Mammary epithelial cell (primary cell): ENCODE measurements at places on chromosomes 5 and 9.

DNA sequence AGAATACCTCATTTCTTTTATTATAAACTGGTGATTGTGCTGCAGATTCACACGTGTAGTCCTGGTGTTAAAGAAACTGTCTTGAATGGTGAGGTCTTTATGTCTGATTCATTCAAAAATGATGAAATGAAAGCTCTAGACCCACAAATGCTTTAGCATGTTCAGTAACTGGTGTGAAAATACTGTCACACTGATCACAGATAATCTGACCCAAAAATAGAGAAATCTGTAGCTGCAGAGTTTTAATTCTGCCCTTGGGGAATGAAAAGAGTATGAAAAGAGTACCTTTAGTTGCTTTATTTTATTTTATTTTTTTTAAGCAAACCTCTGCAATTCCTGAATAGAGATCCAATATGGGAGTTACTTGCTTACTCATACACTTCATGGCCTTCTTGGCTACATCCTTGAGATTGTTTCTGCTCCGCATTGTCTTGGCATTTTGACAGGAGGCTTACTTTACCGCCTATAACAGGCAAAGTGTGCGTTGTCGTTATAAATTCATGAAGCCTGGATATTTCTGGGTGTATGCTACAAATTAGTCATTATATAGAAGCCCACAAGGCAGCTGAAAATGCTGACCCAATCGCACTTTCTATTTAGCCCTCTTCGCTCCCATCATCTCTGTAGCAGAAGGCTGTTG, 2.7 kb downstream of the RGMB start:
- peak; percentile 30 for DNase-seq

GRCh38 chr9:97046228-97046627, 7.3 kb upstream of the CTSV start:
- DNase-seq: peak; percentile 99

DNA sequence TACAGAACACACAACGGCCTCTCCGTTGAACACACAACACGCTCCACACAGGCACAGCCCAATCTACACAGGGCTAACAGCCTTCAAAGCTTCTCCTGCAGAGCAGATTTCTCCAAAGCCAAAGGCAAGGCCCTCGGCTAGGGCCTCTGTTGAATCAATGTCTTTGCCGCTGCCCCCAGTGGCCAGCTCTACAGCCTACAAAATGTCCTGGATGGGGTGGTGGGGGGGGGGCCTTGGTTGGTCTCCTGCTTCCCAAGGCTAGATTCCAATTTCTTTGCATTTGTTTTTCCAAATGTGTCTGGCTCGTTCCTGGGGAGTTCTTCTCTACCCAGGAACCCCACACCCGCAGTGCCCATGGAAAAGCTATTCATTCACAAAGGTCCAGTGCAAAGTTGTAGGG, 167.2 kb downstream of the PAX5 start:
- DNase-seq: no peak

DNA sequence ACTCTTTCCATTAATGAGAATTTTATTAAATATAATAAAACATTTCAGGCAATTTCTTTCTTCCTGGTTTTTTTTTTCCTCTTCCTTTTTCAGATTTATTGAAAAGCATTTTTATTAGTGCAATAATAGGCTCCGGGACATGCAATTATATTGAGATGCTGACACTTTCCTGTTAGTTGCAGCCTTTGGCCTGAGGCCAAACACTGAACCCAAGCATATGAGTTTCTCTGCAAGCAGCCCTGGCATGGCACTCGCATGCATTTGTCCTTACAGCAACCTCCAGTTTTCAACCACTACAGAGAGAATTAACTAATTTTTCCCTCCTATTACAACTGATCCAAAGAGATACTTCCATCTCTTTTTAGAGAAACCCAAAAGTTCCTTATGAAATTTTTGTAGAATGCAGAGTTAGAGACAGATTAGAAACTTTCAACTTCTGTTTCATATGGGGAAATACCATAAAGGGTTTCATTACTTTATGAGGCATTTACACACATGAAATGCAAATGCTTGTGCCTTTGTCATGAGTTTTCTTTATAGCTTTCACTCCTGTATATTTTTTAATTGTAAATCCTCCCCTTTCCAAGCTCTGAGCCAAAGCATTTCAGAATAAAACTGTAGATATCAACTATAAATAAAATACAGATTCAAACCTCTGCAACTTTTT, 183.0 kb downstream of the CETN3 start:
- DNase-seq: no peak

GRCh38 chr5:167305591-167306213, 985.7 kb upstream of the WWC1 start:
- no peak for DNase-seq

GRCh38 chr5:132272311-132273210, 15.1 kb downstream of the PDLIM4 start:
- DNase-seq: no peak

DNA sequence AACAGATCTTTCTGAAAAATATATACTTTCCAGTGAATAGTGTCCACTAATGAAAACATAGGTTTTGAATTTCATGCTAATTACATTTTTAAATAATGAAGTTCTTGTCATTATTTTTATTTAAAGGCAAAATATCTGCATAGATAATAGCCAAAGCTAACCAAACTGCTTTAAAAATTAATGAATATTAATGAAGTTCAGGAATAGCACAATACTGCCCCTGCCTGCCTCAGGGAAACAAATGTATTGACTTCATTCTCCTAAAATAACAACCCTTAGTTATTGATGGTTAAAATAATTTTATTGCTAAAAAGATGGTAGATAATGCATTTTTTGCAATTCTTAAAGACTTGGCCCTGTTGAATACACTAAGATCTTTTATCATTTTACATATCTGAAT, 103.6 kb upstream of the SSBP2 start:
- DNase-seq: no peak

GRCh38 chr5:107294669-107295068, 376.1 kb downstream of the EFNA5 start:
- DNase-seq: no peak

DNA sequence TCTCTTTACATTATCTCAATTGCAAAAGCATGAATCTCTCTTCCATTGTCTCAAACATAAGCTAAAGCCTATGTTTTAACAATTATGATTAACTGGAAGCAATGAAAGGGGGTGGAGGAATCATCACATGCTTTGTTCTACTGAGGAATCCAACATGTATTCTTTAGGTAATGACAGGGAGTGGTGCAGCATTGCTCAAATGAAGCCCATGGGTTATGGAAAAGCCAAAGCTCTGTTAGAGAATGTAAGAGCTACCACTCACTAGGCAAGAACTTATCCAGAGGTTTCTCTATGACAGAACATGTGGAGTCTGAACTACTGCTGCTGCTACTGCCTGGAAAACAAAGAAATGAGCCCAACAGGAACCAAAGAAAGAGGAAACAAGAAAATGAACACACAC, 28.7 kb downstream of the KIF3A start:
- DNase-seq: no peak

GRCh38 chr5:102718819-102719218, 36.3 kb upstream of the PAM start:
- DNase-seq: peak; percentile 78

DNA sequence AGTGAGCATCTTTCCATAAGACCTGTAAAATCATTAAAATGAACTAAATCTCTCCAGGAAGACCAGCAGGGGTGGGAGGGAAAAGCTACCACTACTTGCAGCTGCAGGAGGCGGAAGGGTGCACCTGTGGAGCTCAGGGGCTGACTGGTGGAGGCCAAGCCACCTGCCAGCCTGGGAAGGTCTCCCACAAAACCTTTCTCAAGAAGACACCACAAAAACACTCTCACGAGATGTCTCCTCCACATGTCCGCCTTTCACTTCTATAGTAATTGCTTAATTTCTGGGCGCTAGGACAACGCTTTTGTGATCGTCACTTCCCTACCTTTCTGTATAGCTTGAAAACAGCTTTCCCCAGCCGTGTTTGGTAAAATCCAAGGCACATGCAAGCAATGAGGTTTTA, 114.4 kb downstream of the ROR2 start:
- no peak for DNase-seq

DNA sequence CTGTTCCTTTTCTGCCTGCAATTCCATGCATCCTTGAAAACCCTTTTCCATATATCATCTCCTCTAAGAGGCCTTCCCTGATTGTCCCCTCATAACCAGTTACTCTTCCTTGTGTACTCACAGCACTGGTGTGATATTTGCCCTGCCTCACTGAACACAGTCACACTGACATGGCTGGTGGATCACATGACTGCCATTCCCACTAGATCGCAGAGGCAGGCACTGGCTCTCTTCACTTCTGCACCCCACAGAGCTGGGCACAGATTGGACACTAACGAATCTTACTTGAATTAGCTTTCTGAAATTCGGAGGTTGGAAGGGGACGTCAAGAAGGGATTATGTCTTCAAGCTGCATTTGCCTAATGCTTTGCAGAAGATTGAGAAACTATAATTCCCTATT, 208.0 kb downstream of the PAPPA start:
- no peak for DNase-seq

- DNase-seq: peak; percentile 15
These were observed 38.3 kb downstream of the SLC1A3 start for GRCh38 chr5:36644727-36645126.

DNA sequence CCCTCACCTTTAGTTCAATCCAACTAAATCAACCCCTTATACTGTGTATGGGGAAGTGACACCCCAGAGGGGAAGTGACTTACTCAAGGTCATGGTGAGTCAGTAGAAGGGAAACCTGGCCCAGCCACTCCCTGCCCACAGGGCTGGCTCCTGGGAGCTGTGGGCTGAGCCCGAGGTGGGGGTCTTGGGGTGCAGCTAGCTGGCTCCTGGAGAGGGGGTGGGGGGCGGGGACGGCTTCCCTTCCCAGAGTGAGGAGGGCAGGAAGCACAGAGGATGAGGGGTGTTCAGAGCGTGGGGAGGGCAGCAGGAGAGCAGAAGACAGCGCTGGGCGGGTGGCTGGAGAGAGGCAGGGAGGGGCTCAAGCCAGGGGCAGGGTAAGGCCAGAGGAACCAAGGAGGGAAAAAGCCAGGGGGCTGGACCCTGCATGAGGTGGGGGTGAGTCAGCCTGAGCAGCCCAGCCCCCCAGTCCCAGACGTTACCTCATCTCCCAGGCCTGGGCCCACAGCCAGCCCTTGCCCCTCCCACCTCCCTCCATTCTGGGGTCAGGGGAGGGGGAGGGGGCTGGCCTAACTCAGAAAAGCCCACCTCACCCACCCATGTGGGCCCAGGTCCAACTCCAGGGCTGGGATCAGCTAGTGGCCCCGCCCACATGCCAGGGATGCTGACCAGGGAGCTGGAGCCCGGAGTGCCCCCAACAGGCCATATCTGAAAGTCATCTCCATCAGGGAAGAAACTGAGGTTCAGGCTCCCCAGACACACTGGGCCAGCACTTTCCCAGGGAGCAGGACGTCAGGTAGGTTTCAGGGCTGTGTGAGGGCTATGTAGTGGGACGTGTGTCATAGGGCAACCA, 2.8 kb downstream of the PDLIM7 start:
- DNase-seq: peak; percentile 89

- peak; percentile 74 for DNase-seq
These were observed 53.9 kb upstream of the RORB start for GRCh38 chr9:74443036-74443750.

DNA sequence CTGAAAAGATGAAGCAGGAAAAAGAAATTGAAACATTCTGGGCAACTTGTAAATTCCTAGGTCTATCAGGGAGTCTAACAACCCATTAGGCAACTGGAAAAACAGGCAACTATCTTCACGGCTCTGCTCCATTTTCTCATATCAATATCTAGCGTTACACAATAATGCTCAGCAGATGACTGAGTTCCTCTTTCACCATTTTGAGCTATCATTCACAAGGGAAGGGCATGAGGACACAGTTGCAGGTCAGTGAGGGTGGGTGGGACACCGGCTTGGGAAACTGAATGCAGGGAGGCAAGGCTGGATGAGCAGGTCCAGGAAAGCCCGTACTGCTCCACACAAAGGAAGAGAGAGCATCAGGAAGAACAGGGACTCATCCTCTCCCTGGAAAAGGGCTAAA, 67.0 kb downstream of the FRMD3 start:
- DNase-seq: no peak

DNA sequence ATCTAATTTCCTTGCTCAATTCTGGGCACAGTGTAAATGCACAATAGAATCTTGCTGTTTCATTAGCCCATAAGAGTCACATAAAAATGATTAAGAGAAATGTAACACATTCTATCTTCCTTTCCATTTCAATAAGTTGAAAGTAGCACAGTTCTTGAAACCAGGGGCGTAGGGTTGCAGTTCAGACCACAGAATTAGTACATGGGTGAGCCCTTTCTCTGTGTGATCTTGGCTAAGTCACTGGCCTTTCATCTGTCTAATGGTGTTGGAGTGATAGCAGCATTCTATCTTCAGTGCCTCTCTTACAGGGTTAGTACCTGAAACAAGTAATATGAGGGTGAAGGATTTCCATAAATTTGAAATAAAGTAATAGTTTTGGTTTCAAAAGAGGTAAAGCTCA, 445.3 kb upstream of the ZNF462 start:
- no peak for DNase-seq

- peak; percentile 77 for DNase-seq
These were observed 813 bp downstream of the HNRNPK start for GRCh38 chr9:83978992-83979811.

DNA sequence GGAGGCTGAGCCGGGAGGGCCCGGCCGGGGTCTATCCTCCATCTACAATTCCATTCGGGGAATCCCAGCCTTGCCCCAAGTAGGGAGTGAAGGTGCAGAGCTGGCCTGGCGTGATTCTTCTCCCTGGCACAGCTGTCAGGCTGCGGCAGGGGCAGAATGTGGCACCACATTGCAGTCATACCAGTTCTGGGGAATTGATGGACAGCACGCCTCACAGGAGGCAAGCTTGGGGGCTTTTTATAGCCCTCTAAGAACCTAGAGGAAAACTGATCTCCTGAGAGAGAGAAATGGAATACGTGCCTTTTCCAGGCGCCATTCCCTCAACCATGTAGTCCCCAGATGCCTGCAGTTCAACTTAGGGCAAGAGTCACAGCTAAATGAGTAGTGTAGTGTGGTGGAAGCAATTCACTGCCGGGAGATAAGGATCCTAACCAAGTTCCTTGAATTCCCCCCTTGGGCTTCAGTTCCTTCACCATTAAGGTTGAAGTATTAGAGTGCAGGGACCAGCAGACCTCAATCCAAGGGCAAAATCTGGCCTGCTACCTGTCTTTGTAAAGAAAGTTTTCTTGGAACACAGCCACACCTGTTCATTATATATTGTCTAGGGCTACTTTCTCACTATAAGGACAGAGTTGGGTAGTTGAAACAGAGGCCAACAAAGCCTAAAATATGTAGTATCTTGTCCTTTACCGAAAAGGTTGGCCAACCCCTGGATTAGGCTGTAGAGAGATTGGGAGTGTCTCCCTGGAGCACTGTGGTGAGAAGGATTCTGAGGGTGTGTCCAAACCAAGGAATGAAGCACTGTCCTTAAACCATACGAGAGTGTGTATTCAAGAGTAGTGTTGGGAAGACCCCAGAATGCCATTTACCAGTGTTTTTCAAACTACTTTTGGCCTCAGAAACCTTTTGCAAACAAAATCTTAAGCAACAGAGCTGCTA, 10.6 kb downstream of the AFAP1L1 start:
- no peak for DNase-seq

DNA sequence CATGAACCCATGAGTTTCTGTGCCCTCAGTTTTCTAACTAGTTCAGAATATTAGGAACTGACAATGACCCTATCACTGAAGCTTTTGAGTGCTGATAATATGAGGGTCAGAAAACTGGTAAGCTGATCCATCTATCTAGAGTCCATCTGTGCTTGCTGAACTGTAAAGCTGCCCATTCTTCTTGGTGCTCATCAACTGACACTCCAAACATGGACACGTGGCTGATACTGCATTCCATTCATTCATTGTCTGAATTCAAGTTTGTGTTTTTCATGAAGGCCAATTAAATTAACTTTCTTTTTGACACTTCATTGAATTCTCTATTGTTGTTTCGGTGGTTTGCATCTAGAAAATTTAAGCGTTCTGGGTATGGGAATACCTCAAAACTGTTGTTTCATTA, 17.6 kb downstream of the NREP start:
- no peak for DNase-seq
